ENCODE measurements at places on chromosomes 2 and 18.

DNA sequence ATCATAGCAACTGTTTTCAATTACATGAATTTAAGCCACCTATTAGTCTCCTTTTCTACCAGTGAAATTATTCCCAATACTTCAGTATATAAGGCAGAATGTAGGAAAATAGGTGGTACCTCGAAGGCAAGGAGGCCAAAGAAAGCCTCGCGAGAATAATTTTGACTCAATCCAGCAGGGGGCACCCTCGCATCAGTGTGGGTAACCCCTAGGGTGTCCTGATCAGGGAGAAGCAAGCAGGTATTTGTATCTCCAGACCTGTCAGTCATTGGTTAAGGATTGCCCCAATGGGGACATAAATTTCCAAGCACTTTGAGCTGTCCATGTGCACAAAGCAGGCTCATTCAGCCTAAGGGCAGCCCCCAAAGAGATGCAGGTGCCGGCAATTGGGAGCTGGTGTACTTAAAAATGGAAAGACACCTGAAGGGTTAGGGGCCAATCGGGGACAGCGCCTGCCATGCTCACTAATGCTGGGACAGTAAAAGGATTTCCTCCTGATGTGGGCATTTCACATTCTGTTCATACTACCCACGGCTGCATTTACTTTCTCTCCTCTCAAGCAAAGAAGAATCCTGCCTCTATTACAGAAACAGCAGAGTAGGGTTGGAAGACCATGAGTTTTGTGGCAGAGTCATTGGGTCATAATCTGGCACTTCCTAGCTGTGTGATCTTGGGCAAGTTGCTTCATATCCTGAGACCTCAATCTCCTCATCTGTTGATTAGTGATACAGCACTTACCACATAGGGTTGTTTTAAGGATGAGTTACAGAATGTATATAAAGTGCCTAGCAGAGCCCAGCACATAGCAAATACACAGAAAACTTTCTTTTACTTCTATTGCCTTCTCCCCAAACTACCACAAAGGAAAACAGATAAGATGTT, 136.1 kb downstream of the ICOS start:
- DNase-seq = peak; percentile 27

GRCh38 chr2:43178602-43179542, 47.5 kb downstream of the ZFP36L2 start:
- peak; percentile 75 for DNase-seq

DNA sequence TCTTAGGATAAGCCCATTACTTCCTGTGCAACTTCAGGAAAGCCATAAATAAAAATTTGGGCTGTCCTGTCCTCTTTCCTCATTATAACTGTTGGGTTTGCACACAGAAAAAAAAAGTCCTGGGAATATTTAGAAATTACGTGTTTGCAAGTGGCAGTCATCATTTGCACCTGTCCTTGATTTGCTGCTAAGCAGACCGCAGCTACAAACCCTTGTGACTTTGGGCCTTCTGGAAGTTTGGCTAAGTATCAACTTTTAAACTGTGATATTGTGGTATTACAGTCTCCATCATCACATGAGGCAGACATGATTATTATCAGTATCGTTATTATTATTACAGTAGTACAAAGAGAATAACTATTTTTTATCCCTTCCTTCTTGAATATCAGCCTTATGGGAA, 260.7 kb upstream of the SESTD1 start:
- DNase-seq = no peak

DNA sequence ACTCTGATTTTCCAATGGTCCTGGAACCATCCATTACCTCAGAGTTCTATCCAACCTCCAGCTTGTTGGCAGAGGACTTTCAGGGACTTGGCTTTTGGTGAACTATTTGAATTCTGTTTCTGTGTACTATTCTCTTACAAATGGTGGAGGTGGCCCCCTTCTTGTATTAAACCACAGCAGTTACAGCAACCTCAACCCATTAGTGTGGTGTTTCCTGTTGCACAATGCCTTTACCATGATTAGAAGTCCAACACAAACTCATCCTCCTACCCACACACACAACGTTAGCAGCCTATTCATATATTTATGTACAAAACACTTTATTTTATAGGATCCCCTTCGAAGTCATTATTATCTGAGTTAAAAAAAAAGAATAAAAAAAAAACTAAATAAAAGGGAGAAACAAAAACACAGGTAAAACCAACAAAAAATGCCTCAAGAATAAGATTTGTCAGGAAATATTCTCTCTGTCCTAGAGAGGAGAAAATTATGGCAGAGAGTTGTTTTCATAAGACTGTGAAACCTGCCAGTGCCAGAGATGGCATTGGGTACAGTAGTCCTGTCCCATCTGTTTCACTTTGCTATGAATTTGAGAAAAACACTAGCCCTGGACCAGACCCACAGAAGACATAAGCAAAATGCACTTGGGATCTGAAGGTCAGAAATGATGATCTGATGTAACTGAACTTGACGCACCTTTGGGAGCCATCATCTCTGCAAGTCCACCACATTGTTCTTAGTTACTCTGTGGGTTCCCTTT, 1896.0 kb upstream of the PIK3C3 start:
- DNase-seq = peak; percentile 1

DNA sequence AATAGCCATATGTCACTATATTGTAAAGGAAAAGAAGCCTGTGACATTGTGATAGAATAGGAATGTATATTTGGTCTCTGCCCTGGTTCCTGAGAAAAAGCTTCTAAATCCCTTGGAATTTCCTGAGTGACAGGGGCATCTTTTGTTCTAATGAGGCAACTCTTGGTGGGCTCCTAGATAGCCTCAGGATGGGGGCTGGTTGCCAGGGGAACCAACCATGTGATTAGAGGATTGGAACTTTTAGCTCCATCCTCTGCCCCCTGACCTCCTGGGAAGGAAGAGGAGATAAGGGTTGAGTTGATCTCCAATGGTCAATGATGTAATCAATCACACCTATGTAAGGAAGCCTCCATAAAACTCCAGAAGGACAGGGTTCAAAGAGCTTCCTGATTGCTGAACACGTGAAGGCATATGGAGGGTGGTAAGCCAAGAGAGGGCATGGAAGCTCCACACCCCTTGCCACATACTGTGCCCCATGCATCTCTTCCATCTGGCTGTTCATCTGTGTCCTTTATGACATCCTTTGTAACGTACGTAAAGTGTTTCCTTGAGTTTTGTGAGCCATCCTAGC, 2.9 kb upstream of the ME2 start:
- DNase-seq = no peak

- DNase-seq = peak; percentile 18
Observed at GRCh38 chr2:121944072-121944831, 188.8 kb downstream of the TSN start.

DNA sequence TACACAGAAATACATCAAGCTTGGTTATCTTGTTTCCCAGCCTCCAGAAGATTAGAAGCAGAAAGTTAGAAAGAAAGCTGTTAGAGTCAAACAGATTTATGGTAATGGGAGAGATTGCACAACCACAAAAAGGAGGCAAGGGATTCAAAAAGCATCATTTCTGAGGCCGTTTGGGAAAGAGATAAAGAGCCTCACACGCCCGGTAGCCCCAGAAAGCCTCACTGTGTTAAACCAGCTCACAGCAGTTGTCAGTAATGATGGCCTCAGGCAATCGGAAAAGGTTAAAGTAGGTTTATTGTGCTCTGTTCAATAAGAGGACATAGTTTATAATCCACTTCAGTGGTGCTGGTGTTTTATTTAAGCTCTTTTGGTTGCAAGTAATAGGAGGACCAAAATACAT, 111.3 kb downstream of the DCC start:
- DNase-seq = no peak

- DNase-seq = peak; percentile 75
Observed at GRCh38 chr2:101466426-101466825, 8.5 kb downstream of the RFX8 start.

DNA sequence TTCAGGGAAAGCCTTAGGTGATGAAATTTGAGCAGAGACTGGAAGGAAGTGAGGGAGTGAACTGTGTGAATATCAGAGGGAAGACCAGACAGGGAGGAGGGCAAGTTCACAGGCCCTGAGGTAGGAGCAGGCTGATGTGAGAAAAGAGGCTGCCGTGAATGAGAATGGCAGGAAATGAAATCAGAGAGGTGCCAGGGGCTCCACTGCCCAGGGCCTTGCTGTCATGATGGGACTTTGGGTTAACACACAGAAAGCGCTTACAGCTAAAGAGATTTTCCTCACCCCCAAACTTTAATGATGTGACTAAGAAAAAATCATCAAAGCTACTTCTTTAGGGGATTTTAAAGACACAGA, 53.8 kb downstream of the MARCHF4 start:
- no peak for DNase-seq

- DNase-seq = no peak
Observed at GRCh38 chr2:120851116-120851773, 115.6 kb downstream of the GLI2 start.

DNA sequence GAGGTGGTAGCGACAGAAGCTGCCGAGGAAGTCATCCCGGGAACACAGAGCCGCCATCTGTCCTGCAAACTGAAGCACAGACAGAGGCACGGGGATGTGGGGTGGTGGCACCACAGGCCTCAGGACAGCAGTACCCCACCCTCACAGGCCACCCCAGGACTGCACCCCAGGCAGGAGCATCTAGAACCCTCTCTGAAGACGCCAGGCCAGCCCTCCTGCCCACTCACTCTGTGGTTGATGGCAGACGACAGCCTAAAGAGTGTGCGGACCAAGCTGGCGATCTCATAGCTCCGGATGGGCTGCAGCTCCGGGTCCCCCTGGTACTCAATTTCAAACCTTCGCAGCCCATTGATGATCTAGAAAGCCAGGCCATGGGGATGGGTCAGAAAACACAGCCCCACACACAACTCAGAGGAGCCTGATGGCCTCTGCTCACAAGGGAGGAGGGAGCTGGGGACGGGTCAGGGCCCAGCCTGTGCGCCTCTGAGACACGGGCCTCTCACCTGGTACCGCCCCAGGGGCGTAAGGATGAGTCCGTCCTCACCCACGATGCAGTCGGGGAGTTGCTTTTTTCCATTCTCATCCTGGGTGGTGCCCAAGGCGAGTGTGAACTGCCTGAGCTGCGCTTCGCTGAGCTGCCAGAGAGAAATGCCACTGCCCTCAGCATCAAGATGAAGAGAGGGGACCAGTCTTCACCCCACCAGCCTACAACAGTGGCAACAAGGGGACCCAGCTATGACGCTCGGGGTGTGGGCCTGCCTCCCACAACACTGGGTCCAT, 8.1 kb upstream of the CCDC74B start:
- DNase-seq = no peak

DNA sequence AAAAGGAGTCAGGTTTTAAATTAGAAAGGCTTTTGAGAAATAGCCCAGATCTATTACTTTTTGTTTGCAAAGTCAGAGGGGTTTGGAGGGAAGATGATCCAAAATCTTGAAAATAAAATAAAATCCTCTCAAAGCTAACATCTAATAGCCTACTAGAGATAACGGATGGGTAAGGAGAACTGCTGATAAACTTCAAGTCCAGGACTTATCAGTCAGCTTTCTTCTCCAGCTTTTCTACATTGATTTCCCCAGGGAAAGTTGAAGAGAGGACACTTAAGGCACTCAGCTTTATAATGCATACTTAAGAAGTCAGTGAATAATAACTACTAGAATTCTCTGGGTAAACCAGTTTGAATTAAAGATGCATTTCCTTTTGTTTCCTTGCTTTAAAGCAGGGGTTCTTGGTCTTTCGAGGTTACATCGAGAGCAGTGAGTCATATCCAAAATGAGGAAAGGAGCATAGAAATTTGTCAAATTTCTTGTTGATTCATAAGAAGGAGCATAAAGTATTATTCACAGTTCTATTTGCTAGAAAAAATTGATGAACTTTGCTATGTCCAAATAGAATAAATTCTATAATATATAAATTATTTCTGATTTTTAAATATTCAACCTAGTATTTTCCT, 43.2 kb upstream of the ITPRID2 start:
- DNase-seq = no peak

- no peak for DNase-seq
Observed at GRCh38 chr2:9178110-9178903, 28.3 kb upstream of the ASAP2 start.

GRCh38 chr18:46720521-46720920, 36.3 kb downstream of the ST8SIA5 start:
- no peak for DNase-seq

DNA sequence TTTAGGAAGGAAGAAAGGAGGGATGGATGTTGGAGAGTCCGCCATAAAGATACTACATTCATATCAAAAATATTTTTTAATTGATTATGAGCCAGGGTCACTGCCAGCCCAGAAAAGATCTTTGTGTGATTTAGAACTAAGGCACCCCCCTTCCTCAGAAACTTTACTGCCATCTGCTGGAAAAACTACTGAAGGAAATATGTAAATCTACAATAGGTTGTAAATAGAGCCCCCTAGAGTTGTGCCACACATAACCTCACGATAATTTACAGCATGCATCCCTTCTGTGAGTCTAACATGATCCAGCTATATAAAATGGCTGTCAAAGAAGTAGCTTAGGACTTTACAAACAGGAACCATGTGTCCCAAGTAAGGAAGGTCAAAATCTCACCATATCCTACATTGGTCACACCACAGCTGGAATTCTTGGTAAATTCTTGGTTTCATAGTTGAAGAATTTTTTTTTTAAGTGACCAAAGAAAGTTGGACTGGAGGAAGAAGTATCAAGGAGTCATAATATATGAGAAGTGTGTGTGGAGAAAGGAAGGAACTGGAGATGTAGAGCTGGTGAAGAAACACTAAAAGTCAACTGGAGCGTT, 152.5 kb downstream of the CYP26B1 start:
- peak; percentile 11 for DNase-seq

- DNase-seq = no peak
Observed at GRCh38 chr2:16948053-16948452, 282.4 kb upstream of the CYRIA start.

Data from KBM-7 (cell line).